ENCODE measurements at places on chromosomes 5 and 9.

GRCh38 chr5:45113726-45114125, 305.0 kb downstream of the MRPS30 start:
- no peak for DNase-seq

GRCh38 chr9:3268223-3268622, 257.6 kb downstream of the RFX3 start:
- no peak for DNase-seq

DNA sequence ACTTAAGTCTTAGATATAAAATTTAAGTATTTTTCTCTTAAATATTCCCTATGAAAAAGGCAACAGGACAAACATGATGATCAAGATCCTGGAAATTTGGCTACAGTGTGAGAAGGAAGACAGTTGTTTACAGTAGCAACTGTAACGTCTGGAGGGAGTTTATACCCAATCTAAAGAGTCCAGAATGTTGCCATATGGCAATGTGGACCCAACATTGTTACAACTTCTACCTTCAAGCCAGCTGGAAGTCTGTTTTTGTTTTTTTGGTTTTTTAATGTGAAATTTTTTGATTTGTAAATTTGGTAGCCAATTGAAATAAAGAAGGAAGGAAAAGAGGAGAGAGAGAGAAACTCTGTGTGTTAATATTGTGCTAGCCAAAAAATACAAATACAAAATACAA, 233.4 kb downstream of the CHSY3 start:
- DNase-seq: no peak

GRCh38 chr5:142079306-142079721, 29.3 kb upstream of the NDFIP1 start:
- DNase-seq: no peak

- no peak for DNase-seq
Measured at GRCh38 chr9:123738648-123739047, 191.3 kb downstream of the DENND1A start.

GRCh38 chr9:105656131-105656921, 5.9 kb upstream of the TAL2 start:
- peak; percentile 74 for DNase-seq

DNA sequence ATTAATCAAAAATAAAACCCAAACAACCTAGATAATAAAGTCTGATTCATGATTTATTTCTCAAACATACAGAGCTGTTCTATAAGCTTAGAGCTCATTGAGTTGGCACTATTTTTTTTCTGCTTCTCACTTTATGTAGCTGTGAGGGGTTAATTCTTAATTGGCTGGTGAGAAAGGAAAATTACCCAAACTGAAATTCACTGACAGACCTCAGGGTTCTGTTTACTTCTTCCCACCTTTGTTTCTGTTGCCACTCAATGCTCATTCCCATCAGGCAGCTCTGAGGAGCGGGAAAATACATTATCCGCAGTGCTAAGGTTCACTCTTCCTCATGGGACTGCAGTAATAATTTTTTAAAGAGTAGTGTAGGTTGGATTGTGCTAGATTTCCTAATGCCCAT, 139.9 kb downstream of the KCTD16 start:
- no peak for DNase-seq

- DNase-seq: no peak
Measured at GRCh38 chr5:142073362-142073988, 35.1 kb upstream of the NDFIP1 start.

DNA sequence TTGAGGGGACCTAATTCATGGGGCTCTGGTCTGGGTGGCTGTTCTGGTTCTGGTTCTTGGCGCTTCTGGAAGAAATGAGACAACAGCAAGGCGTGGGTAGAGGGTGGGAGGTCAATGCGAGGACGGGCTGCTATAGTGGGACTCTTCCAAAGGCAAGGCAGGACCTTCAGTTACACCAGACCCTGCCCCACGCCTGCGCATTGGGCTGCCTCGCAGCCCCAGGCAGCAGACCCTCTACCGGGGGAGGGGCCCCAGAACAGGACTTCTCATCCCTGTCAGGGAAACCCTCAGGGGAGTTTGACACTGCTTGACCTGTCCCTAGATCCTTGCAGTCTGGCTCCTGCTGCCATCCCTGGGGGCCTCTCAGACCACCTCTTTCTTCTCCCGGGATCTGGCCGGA, 18.5 kb downstream of the CCDC69 start:
- DNase-seq: no peak

DNA sequence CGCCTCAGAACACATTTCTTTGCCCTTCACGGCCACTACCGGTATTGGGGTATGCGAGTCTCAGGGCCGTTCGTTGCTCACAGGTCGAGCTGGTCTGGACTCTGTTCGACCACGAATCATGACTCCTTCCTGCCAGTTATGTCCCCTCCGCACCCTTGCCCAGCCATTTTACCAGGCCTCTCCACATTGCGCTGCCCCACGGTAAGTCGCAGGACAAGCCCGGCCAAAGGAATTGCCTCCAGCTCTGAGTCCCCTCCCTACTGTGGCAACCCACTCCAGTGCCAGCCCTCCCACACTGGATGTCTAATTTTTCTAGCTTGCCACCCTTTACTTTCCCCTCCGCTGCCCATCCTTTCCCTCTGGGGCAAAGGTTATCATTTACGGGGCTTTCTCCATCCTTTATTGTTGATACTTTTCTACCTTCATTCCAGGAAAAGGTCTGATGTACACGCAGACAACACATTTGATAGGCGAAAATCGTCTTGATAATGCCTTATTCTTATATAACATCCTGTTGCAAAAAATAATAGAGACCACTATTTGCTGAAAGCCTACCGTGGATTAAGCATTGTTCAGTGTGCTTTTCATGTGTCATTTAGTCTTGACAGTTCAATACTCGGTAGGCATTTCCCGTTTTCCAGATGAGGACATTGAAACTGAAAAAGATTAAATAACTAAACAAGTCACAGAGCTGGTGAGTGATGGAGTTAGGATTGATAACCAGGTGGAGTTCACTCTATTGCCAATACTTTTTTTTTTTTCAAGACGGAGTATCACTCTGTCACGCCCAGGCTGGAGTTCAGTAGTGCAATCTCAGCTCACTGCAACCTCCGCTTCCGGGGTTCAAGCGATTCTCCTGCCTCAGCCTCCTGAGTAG, 958 bp upstream of the HSPA5 start:
- DNase-seq: peak; percentile 21
